HCT116 (cell line): ENCODE measurements at places on chromosomes 7 and 10.

DNA sequence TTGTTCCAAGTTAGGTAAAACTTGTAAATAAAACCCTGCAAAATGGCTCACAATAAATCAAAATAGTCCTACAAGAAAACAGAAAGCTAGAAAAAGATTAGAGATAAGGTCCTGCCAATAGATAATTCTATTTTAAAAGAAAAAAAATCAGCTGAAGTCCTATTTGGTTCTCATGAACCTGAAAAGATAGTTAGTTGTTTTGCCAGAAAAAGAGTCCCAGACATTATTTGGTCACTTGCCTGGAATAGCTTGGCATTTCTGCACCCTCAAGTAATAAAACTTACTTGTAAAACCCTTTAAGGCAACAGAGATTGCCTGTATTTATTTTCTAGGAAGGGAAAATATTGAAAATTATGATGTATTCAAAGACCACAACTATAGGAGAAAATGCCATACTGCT lies 47.7 kb downstream of the LRRN3 start:
- DNase-seq: no peak

GRCh38 chr7:27106901-27107240 lies 4.4 kb upstream of the HOXA2 start:
- DNase-seq: no peak

DNA sequence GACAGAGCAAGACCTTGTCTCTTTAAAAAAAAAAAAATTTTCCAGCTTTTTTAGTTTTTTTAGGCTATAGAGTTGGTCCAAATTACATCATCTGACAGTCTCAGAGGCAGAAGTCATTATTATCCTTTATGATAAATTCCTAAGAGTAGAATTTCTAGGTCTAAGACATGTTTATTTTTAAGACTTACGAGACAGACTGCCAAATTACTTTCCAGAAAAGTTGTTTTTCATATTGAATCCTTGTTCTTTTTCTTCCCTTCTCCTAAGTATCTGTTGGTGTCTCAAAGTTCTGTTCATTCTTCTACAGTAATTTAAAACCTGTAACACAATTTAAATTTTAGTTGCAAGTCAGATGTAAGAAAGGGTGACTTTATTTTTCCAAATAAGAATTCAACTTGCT lies 421.4 kb downstream of the GALNT17 start:
- DNase-seq: no peak

DNA sequence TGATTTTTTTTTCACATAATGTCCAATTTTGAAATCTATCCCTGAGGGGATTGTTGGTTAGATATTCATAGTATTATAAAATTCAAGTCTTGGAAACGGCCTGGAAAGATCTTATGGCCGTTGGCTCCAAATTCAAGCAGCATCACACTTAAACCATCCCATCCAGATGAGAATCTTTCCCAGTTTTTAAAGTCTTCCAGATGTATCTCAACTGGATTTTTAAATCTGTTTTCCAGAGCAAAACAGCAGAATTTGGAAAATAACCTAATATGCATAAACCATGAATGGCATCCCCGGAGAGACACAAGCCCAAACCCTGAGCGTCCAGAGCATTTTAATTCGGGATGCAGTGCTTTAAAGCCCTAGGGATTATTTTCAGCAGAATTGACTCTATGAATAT lies 208.2 kb upstream of the PRKCQ start:
- no peak for DNase-seq

- DNase-seq: no peak
These were observed 1175.3 kb downstream of the GATA3 start for GRCh38 chr10:9229702-9230244.
